ENCODE measurements at places on chromosomes 4 and X. TPM values are rescaled to one million over a fixed set of nuclear protein-coding genes. Genes with fewer than 3 reads are reported as not detected.

The ATOH1 gene
- total RNA-seq: not detected

- no peak for DNase-seq
These were observed 109.2 kb downstream of the STOX2 start for GRCh38 chr4:184014301-184014700.

DNA sequence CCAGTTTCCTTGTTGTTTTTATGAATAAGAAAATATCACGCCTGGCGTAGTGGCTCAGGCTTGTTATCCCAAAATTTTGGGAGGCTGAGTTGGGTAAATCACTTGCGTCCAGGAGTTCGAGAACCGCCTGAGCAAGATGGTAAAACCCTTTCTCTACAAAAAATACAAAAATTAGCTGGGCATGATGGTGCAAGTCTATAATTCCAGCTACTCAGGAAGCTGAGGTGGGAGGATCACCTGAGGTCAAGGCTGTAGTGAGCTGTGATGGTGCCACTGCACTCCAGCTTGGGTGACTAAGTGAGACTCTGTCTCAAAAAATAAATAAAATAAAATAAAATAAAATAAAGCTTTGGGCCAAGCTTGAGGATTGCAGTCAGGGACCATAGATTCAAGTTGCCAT is 827.2 kb downstream of the FSTL5 start:
- DNase-seq: no peak

The ARHGAP4 gene
- 81.3 TPM for total RNA-seq

The MAGEB17 gene
- not detected for total RNA-seq

The ATP8A1 gene
- total RNA-seq: 11.6 TPM

DNA sequence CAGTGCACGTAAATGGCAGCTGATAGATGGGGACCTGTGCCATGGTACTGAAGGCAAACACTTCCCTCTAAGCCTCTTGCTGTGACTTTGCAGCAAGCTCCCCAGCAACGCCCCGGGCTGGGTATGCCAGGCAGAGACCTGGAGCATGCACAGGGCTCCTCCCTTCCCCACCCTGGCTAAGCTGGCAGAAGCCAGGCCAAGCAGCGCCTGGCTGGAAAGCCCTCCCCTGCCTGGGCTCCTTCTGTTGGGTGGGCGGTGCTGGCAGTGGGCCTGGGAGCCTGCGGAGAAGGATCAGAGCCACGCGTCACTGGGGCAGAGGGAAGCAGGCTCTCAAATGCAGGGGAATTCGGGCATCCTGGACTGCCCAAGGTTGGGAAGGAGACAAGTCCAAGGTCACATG is 3.6 kb downstream of the ATP2B3 start:
- DNase-seq: no peak

DNA sequence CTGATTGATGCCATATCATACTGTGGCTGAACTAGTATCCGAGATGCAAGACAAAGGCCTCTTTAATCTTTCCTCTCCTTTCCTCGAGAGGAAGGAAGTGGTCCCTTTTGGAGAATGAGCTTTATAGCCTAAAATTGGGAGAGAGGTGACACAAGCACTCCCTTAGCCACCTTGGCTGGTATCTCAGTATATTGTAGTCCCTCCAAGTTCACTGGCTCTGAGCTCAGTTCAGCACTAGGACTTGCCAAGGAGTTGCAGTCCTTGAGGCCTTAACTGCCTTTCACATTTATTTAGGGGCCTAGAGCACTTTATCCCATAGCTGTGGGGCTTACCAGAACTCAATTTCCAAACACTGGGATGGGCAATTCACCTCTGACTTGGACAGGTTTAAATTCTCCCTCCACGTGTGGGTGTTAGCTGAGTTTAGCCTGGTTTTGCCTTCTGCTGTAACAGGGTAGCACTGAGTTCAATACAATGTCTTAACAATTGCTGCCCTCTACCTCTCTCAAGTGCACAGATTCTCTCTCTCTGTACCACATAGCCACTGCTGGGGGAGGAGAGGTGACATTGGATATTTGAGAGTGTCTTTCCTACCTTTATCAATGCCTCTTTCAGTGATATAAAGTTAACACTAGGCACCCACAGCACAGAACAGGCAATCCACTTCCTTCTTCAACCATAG is 216.4 kb downstream of the TECRL start:
- DNase-seq: no peak

GRCh38 chr4:27154706-27155105 is 294.1 kb downstream of the STIM2 start:
- no peak for DNase-seq

The NXF2B gene
- not detected for total RNA-seq

DNA sequence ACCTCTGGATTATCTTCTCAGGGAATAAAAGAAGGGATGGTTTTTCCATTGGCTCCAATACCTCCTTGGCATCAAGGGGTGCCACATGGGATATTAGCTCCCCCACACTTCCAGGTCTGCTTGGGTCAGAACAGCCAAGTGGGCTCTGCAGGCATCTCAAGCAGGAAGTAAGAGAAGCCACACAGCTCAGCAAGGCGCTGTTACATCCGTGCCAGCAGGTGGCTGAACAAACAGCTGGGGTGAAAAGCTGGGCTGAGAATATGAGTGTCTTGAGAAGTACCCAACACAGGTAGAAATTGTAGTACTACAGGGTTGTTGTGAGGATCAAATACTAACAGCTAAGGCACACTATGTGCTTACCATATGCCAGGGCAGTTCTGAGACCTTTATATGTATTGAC is 76.7 kb upstream of the TMEM150C start:
- DNase-seq: no peak

DNA sequence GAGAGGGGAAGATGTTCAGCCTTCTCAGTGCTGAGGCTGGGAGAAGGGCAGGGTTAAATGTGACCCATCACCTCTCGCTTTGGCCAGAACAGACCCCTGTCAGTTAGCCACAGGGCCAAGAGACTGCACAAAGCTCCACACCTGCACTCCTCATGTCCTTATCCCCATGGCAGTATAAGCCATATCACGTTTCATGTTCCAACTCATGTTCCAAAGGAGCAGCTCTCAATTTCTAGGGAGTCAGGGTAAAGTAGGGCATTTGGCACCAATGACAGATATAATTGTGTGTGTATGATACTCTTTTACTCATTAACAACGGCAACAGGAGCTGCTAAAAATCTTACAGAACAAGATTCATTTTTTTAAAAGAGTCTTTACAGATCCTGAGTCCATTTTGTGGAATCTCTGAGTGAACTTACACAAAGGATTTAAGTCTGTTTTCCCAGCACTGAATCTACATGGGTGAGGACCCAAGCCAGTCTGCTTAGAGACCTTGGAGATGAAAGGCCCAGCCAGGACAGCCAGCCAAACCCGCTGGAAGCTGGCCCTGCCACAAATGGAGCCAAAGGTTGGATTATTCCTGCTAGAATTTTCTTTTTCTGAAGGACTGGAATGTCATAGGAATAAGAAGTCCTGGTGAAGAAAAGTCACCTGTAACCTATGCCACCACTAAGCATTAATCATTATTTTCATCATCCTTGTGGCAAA is 129.1 kb upstream of the SMAD1 start:
- DNase-seq: no peak

The TREX2 gene
- 1.4 TPM for total RNA-seq

DNA sequence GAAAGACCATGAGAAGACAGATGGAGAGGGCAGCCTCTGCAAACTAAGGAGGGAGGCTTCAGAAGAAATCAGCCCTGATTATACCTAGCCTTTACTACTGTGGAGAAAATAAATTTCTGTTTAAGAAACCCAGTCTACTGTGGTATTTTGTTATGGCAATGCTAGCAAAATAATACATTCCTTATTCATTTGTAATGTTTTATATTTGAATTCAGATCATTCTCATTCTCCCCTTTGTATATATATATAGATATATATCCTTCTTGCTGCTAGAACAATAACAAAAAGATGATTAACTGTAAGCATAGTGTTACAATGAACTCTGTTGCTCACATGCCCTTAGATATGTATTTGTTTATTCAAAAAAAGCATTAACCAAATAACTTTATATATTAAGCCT is 22.5 kb downstream of the DMD start:
- DNase-seq: no peak

GRCh38 chrX:154058214-154058997 is 38.7 kb upstream of the IRAK1 start:
- no peak for DNase-seq

The PRR32 gene
- not detected for total RNA-seq

The HELT gene
- total RNA-seq: not detected

The SLC2A9 gene
- total RNA-seq: 11.0 TPM

The GPC3 gene
- 7.0 TPM for total RNA-seq

DNA sequence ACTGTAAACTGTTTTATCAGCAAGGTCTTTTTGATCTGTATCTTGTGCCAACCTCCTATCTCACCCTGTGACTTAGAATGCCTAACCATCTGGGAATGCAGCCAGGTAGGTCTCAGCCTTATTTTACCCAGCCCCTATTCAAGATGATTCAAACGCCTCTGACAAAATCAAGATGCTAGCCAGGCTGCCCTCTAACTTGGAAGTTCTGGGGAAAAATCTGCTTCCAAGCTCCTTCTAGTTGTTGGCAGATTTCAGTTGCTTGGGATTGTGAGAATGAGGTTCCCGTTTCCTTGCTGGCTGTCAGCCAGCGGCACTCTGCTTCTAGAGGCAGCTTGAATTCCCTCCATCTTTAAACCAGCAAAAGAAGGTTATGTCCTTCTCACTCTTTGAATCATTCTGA is 34.7 kb downstream of the LUZP4 start:
- DNase-seq: peak; percentile 76

The BRS3 gene
- total RNA-seq: not detected

DNA sequence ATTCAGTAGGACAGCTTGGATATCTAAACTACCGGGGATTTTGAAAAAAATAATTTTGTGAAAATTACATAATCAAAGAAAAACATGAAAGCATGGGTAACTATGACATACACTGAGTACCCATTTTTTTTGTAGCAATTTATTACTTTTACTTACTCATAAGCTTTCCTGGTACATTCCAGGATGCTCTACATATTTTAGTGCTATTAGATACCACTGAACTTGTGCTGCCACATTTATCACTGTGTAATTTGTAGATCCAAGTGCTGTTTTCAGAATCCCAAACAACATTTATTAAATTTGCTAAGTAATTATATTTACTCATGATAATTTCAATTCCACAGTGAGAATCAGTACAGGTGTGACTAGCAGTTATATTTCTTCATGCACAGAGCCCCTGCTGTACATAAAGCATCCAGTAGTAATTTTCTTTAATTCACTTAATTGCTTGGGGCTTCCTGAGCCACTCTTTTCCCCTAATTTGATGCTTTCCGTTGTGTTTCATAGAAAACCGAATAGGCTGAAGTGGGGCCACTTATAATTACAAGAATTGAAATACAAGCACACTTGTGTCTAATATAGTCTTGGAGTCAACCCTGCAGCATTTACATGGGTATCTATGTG is 2254.4 kb downstream of the ARAP2 start:
- DNase-seq: no peak

DNA sequence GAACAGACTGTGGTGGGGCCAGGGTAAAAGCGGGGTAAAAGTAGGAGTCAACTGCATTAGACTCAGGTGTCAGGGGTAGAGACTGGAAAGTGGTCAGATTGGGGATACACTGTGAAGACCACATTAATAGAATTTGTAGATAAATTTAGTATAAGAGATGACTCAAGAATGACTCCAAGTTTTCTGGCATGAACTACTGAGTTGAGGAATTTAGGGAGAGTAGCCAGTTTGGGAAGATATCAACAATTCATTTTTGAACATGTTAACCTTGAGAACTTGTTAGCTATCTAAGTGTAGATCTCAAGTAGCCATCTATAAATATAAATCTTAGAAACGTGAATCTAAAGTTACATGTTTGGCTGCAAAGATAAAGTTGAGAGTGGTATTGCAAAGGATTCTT is 206.9 kb upstream of the HCCS start:
- no peak for DNase-seq

The LETM1 gene
- 25.6 TPM for total RNA-seq

DNA sequence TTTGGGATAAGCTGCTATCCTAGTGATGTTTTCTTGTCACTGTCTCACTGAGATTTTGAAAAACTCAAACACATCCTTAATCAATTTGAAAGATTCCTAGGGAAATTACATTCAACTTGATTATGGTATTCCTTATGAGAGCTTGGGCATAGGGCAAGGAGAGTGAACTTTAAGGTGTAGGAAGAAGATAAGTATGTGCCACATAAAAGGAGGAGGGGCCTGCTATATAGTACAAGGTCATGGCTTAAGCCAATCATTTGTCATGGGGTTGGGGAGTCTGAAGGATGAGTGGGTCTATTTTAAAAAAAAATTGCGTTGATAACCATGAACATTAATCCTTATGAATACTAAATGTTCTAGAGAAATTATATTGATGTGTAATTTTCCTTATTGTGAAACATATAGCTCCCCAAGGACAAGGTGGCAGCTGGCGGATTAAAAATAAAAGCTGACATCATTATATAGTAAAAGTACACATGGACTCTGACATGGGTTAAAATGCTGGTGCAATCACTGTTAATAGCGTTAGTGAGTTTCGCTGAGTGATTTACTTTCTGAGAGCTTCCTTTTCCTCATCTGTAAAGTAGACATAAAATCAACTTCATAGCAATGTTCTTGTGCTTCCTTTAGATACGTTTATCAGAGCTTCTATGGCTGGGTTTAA is 17.4 kb downstream of the GALNT7 start:
- DNase-seq: no peak

- no peak for DNase-seq
These were observed 24.2 kb upstream of the EPGN start for GRCh38 chr4:74284053-74284452.

- no peak for DNase-seq
These were observed 171.7 kb upstream of the HCCS start for GRCh38 chrX:10939424-10939823.

DNA sequence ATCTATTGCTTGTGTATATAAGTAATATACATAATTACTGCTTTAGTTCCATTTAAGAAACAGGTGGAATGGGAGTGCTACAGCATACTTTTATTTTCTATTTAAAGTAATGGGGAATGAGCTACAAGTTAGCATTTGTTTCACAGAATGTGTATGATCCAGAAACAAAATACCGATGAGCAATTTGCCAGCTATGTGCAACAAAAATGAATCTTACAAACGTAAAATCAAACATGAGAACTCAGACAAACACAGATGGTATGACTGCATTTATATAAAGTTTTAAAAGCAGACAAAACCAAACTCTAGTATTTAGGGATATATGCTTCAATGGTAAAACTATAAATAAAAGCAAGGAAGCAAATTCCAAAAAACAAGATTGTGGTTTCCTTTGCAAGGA is 141.7 kb downstream of the PAPSS1 start:
- no peak for DNase-seq

The ERAS gene
- not detected for total RNA-seq

DNA sequence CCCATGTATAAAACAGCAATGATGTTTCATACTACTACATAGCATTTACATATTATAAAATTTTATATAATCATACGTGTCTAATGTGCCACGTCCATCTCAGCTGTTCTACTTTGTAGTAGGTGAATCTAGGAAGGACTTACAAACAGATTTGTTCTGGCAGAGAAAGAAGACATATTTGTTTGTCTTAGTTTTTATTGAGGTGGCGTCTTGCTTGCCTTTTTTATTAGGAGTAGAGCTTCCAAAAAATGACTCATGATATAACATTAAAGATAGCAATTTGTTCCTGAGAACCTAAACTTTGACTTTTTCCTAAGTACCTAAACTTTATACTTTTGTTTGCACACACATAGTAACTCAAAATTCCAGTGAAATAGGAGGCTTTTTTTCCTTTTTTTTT is 64.6 kb downstream of the CLDN22 start:
- no peak for DNase-seq

All from aorta (tissue), 5 donors.